ENCODE measurements at places on chromosomes 5 and 9.

DNA sequence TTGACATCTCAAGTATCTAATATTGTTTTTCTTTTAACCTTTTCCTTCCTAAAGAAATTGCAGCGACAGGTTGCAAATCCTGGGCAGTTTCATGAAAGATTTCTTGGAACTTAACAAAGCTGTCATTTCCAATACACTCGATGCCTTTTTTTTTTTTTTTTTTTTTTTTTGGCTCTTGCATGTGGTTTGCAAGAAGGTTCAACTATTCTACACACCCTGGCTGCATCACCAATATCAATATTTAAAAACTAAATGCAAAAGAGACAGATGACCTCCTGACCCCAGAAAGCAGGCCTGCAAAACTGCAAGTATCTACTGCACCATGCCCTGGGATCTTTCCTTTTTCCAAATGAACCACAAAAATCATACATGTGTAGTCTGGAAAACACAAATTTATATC is 4.4 kb upstream of the NFIB start:
- no peak for DNase-seq

DNA sequence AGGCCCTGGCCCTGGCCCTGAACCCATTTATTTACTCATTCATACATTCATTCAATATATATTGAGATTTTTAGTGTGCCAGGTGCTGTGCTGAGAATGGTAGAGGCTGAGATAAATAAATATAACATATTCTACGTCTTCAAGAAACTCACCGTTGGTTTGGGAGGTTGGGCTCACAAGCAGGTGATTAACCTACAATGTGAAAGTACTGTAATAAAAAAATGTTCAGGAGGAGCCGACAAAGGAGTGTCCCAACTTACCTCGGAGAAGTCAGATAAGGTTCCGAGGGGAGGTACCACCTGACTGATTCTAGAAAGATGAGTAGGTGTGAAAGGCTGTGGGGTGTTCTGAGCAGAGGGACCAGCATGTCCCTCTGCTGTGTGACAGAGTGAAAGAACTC is 479.6 kb upstream of the KLF4 start:
- no peak for DNase-seq

- DNase-seq = no peak
Measured at GRCh38 chr5:80784451-80784850, 129.7 kb upstream of the DHFR start.

GRCh38 chr9:100013573-100013972 is 85.2 kb downstream of the ERP44 start:
- no peak for DNase-seq

GRCh38 chr5:154193283-154193682 is 2.8 kb downstream of the GALNT10 start:
- no peak for DNase-seq

DNA sequence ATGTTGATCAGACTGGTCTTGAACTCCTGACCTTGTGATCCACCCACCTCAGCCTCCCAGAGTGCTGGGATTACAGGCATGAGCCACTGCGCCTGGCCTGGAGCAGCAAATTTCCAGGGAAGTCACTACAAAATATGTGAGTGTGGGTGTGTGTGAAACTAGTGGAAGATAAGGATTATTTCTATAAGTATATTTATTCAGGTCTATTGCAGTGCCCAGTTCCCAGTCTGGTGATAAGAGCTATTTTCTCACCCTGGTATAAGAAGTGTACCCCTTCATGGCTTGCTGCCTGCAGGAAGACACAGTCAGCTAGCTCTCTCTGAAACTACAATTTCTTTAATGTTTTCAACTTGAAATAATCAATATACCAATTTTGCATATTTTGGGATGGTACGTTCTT is 37.1 kb downstream of the TARS1 start:
- no peak for DNase-seq

- DNase-seq = no peak
Measured at GRCh38 chr5:129906177-129906887, 2.1 kb downstream of the CHSY3 start.
